ENCODE measurements at places on chromosomes 12 and 14.

- no peak for DNase-seq
Observed at GRCh38 chr14:73424453-73424852, 33.9 kb downstream of the NUMB start.

GRCh38 chr14:53619691-53620231 lies 336.9 kb downstream of the BMP4 start:
- no peak for DNase-seq

DNA sequence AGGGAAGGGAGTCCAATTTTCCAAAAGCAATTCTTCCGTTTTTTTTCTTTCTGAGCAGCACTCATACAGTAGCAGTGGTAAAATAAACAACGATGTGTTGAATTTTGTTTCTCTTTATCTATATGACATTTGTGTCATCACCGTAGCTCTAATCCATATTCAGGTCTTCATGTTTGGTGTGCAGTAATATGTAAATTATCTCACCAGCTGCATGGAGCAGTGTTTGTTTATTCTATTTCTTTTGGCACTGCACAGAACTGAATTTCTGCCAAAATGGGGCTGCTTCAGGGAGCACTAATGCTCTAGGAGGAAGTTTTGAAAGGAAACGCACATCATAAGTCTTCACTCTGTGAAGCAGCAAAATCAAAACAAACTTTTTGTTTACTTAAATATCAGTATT lies 130.0 kb upstream of the NPAS3 start:
- peak; percentile 46 for DNase-seq

- DNase-seq: no peak
Observed at GRCh38 chr14:103702095-103702494, 13.2 kb downstream of the XRCC3 start.

DNA sequence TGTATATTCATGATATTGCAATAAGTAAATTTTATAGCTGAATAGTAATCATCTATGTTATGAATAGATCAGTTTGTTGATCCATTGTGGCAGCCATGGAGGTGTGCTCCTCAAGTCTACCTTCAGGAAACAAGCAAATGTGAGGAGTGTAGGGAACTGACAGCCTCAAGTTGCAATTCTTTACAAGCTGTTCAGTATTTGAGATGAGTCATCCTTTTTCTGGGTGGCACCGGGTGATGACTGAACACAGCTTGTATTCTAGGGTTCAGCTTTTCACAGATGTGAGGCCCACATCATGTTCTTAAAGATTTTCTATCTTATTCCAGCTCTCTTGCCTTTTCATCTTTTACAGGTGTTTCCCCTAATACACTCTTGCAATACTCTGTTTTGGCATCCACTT lies 452.4 kb downstream of the KCNH5 start:
- DNase-seq: no peak

- DNase-seq: no peak
Observed at GRCh38 chr12:1908758-1909157, 9.7 kb downstream of the CACNA2D4 start.

DNA sequence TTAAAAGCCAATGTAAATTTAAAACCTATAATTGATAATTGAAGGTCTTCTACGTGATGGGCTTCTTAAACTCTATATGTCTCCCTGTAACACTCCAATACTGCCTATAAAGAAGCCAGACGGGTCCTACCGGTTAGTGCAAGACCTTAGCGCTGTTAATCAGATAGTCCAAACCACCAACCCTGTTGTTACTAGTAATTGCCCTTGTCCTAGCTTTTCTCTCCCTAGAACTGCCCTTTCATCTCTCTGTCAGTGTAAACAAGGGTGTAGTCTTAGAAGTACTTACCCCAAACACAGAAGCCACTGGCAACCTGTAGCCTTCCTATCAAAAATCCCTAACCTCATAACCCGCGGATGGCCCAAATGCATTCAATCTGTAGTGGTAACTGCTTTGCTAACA lies 243.0 kb upstream of the DIO3 start:
- DNase-seq: no peak

DNA sequence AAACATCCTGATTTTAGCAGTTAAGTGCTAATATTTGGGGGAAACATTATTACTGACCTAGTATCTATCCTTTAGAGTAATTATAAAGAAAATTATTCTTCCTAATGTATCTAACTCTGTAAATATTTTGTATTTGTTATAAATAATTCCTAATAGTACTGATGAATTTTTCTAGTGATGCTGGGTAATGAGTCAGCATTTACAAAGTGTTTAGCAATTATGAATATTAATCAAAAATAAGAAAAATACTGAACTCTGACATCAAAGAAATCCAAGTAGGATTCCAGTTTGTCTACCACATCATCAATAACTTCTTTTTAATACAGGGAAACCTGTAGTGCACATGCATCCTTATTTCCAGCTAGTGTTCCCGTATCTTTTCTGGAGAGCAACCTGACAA lies 9.0 kb downstream of the NAP1L1 start:
- DNase-seq: no peak

GRCh38 chr12:50325890-50326391 lies 42.6 kb upstream of the LIMA1 start:
- no peak for DNase-seq

- DNase-seq: no peak
Observed at GRCh38 chr12:112126911-112127310, 1.6 kb downstream of the TRAFD1 start.

DNA sequence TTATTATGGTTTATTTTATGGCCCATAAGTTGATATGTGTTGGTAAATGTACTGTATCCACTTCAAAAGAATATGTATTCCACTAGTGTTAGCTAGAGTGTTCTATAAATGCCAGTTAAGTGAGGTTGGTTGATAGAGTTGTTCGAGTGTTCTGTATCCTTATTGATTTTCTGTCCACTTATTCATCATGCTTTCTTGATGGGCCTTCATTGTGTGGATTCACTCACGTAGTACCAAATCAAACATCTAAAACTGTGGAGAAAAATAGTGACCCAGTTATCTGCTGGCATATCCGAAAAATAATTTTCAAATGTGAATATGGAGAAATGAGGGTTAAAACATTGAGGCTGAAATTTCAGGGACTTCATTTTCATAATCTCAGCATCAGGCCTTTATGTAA lies 230.4 kb downstream of the TRHDE start:
- DNase-seq: no peak

DNA sequence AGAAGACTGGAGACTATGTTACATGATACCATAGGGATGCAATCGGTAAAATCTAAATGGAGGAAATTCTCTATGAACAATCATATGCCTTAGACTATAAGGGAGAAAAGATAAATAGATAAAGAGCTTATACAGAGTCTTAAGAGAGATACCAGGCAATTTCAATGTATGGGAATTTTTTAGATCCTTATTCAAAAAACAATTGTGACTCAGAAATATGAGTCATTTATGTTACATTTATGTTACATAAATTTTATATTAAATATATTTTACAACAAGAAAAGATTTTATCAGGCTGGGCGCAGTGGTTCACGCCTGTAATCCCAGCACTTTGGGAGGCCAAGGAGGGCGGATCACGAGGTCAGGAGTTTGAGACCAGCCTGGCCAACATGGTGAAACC lies 36.5 kb upstream of the PSMA6 start:
- DNase-seq: no peak

DNA sequence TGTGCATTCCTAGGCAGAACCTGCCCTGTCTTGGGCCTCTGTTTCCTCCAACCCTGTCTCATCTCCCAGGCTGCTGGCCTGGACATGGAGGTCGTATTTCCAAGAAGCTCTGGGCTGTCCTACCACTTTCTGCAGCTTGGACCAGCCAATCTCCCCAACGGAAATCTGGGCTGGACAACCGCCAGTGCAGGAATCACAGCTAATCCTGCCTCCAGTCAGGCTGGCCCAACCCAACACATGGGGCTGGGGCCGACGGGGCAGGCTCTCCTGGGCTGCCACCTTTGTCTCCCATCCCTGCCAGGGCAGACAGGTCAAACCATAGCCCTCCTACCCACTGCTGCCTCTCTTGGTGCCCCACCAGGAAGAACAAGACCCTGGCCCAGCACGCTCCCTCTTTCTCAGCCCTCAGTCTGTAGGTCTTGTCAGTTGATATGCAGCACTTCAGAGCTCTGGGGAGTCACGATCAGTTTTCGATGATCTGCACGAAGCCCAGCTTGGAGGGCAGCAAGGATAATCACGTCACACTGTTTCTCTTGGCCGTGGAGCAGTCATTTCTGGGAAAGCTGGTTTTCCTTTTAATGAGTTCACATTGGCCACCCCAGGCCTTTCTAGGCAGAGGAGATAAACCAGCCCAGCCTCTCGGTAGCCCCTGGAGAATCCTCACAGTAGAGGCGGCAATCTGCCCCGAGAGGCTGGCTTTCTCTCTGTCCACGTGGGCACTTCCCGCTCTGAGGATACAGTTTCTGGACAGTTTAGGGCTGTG lies 195.2 kb upstream of the PRMT8 start:
- no peak for DNase-seq

DNA sequence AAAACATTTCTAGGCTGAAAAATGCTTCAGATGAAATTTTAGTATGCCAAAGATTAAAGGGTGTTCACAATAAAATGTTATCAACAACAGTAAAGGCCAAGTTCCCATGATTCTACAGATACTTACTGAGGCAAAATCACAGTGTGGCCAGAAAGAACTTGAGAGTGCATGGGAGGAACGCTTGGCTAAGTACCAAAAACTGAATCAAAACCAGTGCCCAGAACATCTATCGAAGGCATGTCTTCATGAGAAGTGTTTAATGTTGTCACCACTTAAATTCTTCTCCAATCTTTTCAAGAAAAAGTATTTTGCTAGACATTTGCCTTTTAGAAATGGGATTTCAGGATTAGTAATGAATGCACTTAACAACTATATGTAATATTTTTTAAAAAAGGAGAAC lies 41.5 kb downstream of the KIF21A start:
- DNase-seq: no peak

GRCh38 chr12:132288516-132289215 lies 40.7 kb downstream of the GALNT9 start:
- no peak for DNase-seq

DNA sequence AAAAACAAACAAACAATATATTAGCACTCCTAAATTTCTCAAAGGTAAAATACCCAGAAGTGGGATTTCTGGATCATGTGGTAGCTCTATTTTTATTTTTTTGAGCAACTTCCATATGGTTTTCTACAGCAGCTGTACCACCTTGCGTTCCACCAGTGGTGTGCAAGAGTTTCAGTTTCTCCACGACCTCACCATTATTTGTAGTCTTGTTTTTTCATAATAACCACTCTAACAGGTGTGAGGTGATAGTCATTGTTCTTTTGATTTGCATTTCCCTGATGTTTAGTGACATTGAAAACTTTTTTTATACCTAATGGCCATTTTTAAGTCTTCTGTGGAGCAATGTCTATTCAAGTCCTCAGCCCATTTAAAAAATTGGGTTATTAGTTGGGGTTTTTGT lies 127.3 kb upstream of the SLC38A2 start:
- no peak for DNase-seq

- no peak for DNase-seq
Observed at GRCh38 chr14:71833476-71833875, 98.8 kb upstream of the RGS6 start.

DNA sequence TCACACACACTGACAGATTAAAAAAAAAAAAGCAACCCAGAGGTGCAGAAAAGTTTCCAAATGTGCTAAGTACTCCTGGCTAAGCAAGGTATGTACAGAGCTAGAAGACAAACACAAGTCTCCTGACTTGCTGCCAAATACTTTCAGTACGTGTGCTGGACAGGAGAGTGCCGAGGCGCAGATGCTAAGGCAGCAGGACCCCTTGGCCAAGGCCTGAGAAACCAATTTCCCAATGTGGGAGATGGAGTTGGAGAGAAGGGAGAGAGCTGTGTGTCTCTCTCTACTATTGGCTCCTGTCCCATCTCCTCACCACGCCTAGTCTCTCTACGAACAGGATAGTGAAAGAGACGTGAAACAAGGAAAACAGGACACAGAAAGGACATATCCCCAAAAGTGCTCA lies 5.3 kb downstream of the SPRYD3 start:
- DNase-seq: no peak

DNA sequence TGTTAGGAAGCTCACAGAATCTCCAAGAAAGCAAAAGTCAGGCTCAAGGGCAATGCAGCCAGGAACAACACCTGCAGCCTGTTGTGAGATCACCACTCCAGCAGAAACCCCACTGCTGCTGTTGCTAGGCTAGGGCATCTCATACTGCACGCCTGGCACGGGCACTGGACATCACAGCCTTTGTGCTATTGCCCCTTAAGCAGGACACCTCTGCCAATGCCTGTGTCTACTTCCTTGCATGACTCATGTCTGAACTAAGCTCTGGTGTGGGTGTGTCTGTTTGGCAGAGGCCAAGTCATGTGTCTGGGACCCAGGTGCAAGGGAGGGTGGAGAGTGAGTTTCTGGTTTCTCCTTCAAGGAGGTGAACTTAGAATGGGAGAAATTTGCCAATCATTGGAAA lies 10.0 kb upstream of the DDX47 start:
- DNase-seq: no peak

DNA sequence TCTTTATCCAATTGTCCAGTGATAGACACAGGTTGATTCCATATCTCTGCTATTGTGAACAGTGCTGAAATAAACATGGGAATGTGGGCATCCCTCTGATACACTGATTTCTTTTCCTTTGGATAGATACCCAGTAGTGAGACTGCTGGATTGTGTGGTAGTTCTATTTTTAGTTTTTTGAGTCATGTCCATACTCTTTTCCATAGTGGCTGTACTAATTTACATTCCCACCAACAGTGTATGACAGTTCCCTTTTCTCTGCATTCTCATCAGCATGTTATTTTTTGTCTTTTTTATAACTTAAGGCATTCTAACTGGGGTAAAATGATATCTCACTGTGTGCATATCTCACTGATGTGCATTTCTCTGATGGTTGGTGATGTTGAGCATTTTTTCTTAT lies 24.8 kb upstream of the VASH1 start:
- no peak for DNase-seq

DNA sequence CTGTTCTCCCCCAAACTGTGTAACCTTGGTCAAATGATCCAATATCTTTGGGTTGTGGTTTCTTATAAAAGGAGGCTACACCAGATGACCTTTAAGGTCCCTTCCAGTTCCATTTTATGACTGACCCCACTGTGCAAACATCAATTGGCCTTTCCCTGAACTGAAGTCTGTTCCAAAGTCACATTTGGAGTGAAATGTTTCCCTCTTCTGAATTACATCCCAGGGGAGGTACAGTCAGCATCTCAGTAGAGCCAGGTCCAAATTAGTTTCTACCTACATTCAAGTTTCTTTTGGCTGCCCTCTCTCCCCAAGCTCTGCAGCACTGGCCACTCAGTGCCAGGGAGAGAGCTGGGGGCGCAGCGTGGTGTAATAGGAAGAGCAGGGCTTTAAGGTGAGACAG lies 34.4 kb downstream of the LIMA1 start:
- no peak for DNase-seq

DNA sequence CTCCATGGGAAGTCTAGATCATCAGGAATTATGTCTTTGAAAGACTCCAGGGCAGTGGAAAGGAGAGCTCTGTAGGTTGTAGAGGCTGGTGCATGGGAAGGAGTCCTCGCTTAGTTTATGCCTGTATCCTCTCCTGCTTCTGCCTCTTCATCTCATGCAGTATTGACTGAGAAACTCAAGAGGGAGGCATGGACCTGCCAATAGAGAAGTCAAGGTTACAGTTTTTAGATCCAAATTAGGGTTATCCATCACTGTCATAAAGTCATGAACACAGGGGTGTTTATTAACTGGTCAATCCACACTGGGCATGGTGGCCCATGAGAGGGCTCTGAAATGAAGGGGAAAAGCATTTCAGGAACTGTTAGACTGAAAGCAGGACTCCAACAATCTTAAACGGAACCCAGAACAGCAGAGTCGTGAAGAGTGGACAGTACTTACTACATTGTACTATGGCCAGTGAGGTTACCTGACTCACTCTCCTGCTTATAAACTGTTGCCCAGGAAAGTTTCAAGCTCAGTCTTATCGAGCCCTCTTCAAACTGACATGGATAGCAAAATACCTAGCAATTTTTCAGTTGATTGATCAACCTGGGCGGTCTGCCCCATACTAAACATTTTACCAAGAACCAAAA lies 30.1 kb upstream of the DHRS7 start:
- DNase-seq: no peak

Data from NCI-H2081 treated with DMSO at 0.1 percent for 48 hours (cell line).